ENCODE measurements at places on chromosomes 7 and 10. TPM values are rescaled to one million over a fixed set of nuclear protein-coding genes. Genes with fewer than 3 reads are reported as not detected.
A peak's percentile ranks its signal among the peaks of the same experiment; 100 is the strongest.

DNA sequence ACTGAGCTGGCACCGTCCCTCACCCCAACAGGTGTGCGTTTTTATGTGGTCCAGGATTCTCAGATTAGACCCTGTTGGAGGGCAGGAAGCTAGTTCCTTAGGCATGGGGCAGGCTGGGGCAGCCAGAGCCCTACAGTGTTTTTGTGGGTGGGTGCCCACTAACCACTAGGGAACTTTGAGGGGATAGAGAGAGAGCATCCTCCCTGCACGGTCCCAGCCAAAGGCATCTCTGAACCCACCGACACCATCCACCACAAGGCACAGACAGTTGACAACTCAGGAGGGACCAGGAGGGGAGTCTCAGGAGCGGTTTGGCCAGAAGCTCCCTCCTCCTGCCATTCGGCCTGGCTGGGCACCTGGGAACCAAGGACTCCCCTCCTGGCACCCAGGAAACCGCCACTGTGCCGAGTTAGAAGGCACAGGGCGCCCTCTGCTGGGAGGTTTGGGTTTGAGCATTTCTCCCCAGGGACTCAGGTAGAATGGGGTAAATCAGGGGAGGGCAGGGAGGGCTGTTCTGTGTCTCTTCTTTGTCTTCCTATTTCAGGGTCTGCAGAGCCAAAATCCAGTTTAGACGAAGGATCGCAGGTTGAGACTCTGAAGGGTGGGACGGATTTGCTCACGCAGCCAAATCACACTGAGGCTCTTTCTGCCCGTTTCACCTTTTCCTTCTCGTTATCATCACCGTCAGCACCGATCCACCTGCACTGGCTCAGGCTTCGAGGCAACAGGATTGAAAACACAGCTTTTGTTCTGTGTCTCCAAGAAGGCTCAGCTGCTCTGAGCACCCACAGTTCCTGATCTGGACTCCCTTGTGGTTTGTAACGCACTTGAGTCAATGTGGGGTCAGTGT, 84.8 kb upstream of the COL13A1 start:
- H3K4me3 ChIP-seq: no peak overlapping the region
- peaks cover 4% of the 10 kb centered on the region for H3K27me3 ChIP-seq
- H3K4me1 ChIP-seq: no peaks in the 10 kb centered on the region
- no peak overlapping the region for H3K27ac ChIP-seq

Gene LRRC18
- not detected for polyA plus RNA-seq

Gene CTAGE8
- not detected for polyA plus RNA-seq

DNA sequence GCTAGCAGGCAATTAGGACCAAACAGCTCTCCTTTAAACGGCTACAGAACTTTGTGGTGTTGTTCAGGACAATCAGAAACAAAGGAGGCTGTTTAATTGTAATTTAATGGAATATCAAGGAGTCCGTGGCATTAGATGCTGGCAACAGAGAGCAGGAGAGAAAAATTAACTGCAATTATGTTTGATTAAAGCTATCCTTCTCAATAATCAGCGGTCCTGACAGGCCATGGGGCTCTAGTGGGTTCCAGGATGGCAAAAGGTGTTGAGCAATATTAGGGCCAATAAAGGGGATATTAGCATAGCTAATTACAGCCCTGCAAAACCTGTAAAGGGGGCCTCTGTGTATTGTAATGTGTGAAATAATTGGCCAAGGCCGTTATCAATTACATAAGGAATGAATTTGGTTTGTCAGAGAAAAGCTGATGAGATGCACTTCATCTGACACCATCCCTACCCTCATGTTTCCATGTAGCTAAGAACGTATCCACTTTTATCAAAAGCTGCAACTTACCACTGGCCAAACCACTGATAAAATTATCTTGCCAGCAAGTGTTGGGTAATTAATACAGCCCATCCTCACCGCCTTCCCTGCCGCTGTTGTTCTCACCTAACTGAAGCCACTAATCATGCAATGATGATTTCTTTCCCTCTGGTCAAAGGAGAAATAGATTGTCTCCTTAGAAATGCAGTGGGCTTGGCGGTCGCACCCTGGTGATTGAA, 81.6 kb downstream of the EBF3 start:
- H3K4me3 ChIP-seq: no peak overlapping the region
- peaks cover 5% of the 10 kb centered on the region for H3K27me3 ChIP-seq
- H3K27ac ChIP-seq: no peak overlapping the region
- DNase-seq: no peak
- H3K36me3 ChIP-seq: no peaks in the 10 kb centered on the region
- no peaks in the 10 kb centered on the region for H3K4me1 ChIP-seq

DNA sequence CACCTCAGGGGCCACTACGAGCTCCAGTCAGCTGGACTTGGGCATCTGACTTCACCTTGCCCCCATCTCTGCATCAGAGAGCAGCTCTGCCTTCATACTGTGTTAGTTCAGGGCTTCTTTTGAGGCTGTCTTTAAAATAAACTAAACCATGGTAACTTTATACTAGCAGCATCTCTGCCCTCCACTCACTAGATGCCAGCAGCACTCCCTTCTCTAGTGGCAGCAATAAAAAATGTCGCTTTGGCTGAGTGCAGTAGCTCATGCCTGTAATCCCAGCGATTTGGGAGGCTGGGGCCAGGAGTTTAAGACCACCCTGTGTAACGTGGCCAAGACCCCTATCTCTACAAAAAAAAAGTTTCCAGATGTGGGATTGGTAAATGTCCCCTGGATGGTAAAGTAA, 584.4 kb downstream of the INHBA start:
- no peak overlapping the region for H3K27ac ChIP-seq
- H3K27me3 ChIP-seq: no peaks in the 10 kb centered on the region
- DNase-seq: no peak
- H3K4me3 ChIP-seq: no peak overlapping the region

GRCh38 chr10:57314046-57314445, 953.0 kb upstream of the ZWINT start:
- H3K4me3 ChIP-seq: no peak overlapping the region
- H3K4me1 ChIP-seq: no peaks in the 10 kb centered on the region
- no peak for DNase-seq
- H3K27me3 ChIP-seq: no peaks in the 10 kb centered on the region
- H3K36me3 ChIP-seq: no peaks in the 10 kb centered on the region
- no peak overlapping the region for H3K27ac ChIP-seq

Gene NODAL
- not detected for polyA plus RNA-seq

DNA sequence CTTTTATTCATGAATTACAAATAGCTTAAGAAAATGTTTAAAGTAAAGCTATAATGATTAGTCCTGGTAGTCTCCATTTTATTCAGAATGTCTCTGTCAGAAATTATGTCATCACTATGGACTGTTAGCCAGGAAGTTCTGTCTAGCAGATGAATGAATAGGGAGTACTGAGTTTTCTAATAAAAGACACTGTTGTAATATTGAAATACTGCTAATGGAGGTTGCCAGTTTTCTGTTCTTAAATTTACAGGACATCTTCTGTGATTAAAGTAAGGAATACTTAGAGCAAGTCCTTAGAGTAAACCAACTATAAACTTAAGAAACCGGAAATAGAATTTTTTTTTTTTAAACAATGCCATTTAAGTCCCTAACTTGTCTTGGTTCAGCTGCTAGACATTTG, 309.8 kb downstream of the ADK start:
- H3K4me3 ChIP-seq: no peak overlapping the region
- H3K4me1 ChIP-seq: peaks cover 8% of the 10 kb centered on the region
- H3K27ac ChIP-seq: 0 out of 2 replicates have a peak overlapping the region, but pooled peaks have one; percentile 1
